ENCODE measurements at places on chromosomes 16 and 17.
A peak's percentile ranks its signal among the peaks of the same experiment; 100 is the strongest.

DNA sequence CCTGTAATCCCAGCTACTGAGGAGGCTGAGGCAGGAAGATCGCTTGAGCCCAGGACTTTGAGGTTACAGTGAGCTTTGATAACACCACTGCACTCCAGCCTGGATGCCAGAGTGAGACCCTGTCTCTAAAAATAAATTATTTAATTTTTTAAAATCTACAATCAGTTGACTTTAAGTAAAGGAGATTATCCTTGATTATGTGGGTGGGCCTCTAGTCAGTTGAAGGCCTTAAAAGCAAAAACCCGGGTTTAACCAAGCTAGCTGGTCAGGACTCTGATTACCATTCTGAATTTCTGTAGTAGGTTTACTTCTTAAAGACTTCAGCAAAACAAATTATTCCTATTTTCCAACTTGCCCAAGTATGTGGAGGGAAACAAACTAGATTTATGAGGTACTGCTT is 4.4 kb downstream of the RNF157 start:
- H3K27me3 ChIP-seq, result no peaks in the 10 kb centered on the region
- no peak overlapping the region for H3K4me3 ChIP-seq
- DNase-seq, result no peak
- H3K4me1 ChIP-seq, result peaks cover 19% of the 10 kb centered on the region

DNA sequence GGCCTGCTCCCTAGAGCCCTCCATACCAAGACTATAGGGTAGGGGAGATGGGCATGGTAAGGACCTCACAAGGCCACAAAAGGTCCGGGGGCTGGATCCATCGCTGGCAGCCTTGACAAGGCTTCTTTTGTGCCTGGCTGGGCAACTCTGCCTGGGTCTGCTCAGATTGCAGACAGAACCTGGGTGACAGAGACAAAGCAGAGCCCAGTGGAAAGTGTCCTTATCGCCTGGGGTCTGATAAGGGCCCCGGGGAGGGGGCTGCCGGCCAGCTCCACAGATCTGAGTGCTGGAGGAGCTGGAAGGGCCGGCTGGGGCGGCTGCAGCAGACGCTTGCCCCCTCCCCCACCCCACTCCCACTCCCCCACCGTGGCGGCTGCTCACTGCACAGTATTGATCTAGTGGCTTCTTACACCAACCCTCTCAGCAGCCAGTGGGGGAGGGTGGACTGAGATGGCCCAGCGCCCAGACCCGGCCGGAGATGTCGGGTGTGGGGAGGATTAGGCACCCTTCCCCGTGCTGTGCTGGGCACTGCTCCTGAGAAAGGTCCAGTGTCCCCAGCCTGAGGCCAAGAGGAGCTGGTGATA is 7.2 kb downstream of the MMP15 start:
- DNase-seq, result peak; percentile 20
- no peaks in the 10 kb centered on the region for H3K27me3 ChIP-seq
- no peak overlapping the region for H3K27ac ChIP-seq
- H3K36me3 ChIP-seq, result no peaks in the 10 kb centered on the region
- H3K4me1 ChIP-seq, result no peaks in the 10 kb centered on the region

DNA sequence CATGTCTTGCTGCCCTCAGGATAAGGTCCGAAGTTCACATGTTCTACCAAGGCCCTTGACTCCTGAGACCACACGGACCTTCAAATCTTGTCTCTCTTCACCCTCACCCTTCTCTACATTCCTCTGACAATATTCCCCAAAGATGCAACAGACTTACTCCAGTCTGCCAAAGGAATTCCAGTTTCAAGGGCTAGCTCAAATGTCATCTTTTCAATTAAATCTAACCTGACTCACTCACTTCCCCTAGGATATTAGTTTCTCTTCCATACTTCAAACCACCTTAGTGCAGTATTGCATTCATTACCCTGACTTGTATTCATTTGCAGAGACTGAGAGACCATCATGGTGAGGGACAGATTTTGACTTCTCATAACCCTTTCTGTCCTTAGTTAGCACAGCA is 59.6 kb upstream of the ADCY9 start:
- no peak overlapping the region for H3K27ac ChIP-seq
- H3K4me3 ChIP-seq, result no peak overlapping the region
- no peaks in the 10 kb centered on the region for H3K4me1 ChIP-seq
- H3K27me3 ChIP-seq, result no peaks in the 10 kb centered on the region

DNA sequence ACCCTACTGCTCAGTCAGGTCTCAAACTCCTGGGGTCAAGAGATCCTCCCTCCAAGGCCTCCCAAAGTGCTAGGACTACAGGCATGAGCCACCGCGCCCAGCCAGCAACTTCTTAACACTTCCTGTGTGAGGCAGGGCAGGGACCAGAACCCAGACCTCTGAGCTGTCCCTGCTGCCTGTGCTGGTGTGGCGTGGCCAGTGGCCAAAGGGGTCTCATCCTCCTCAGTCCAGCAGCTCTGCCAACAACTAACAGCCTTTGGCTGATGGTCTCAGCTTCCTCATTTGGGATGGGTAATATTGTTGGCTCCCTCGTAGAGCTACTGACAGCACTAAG is 1.4 kb upstream of the LLGL1 start:
- H3K36me3 ChIP-seq, result no peaks in the 10 kb centered on the region
- peaks cover 28% of the 10 kb centered on the region for H3K4me1 ChIP-seq
- no peaks in the 10 kb centered on the region for H3K27me3 ChIP-seq
- no peak for DNase-seq

DNA sequence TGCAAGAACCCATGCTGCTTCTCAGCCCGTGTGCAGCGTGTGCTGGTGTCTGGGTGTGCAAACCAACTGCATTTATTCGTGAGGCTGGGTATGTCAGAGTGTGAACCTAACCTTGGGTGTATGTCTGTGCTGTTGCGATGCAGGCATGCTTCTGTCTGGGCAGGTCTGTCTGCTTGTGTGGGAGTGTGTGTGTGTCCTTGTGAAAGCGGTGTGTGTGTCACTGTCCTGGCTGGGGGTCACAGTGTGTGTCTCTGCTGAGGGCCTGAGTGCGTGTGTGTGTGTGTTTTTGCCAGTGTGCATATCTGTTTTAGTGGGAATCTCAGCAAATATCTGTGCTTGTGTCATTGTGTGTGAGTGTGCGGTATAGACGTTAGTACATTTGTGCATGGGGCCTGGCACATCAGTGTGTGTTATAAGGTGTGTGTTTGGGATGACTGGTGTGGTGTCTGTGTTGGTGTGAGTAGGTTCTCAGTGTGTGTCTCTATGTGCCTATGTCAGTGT is 121.8 kb downstream of the CYLD start:
- no peaks in the 10 kb centered on the region for H3K36me3 ChIP-seq
- DNase-seq, result no peak
- H3K27me3 ChIP-seq, result no peaks in the 10 kb centered on the region

GRCh38 chr16:87931504-87931903 is 4.8 kb downstream of the CA5A start:
- H3K4me3 ChIP-seq, result no peak overlapping the region
- DNase-seq, result no peak
- H3K36me3 ChIP-seq, result no peaks in the 10 kb centered on the region
- no peak overlapping the region for H3K27ac ChIP-seq

DNA sequence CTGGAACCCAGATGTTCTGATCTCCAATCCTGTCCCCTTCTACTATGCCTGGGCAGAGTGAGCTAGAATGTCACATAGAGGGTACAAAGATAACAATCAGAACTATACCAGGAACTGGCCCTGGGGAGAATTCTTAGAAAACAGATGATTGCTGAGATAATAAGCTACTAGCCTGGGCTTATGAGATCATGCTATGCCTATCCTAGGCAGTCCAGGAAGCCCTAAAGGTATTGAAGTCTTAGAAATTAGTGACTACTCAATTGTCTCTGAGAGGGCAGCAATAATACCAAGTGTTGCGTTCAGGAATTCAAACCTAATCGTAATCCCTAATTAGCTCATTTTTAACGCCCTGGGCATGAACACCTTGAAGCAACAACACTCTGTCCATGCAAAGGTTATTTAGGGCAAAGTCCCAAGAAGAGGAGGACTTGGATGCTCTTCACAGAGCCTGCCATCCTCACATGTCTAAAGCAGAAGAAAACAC is 77.1 kb downstream of the MMD start:
- H3K4me1 ChIP-seq, result peaks cover 66% of the 10 kb centered on the region
- H3K36me3 ChIP-seq, result no peaks in the 10 kb centered on the region
- H3K27ac ChIP-seq, result peak overlapping the region; percentile 23
- no peaks in the 10 kb centered on the region for H3K27me3 ChIP-seq

DNA sequence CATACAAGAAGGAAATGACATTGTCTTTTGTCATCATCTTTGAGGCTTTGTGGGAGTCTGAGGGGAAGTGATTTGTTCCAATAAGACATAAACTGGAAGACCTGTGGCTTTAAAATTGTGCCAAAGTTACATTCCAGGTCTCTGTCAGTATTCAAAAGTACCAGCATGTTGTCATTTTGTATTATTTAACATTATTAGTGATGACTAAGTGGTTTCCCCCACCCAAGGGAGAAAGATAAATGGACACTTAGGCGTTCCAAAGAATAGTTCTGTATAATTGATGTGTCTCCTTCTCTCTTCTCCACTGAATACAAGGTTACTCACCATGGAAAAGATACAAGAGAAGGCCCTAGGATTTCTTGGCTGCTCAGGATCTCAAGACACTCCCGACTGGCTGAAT is 3.8 kb downstream of the CFAP97D1 start:
- DNase-seq, result no peak
- H3K27me3 ChIP-seq, result peaks cover 4% of the 10 kb centered on the region
- no peak overlapping the region for H3K27ac ChIP-seq
- peaks cover 6% of the 10 kb centered on the region for H3K4me1 ChIP-seq

- no peak for DNase-seq
- peaks cover 43% of the 10 kb centered on the region for H3K4me1 ChIP-seq
- H3K27me3 ChIP-seq, result no peaks in the 10 kb centered on the region
- H3K27ac ChIP-seq, result peak overlapping the region; percentile 82
- no peaks in the 10 kb centered on the region for H3K36me3 ChIP-seq
- peak overlapping the region; percentile 83 for H3K4me3 ChIP-seq
Observed at GRCh38 chr17:28950752-28951427, 428 bp downstream of the PHF12 start.

GRCh38 chr17:14831491-14831890 is 433.6 kb downstream of the PMP22 start:
- H3K36me3 ChIP-seq, result no peaks in the 10 kb centered on the region
- no peak overlapping the region for H3K27ac ChIP-seq
- no peaks in the 10 kb centered on the region for H3K27me3 ChIP-seq
- no peak for DNase-seq

DNA sequence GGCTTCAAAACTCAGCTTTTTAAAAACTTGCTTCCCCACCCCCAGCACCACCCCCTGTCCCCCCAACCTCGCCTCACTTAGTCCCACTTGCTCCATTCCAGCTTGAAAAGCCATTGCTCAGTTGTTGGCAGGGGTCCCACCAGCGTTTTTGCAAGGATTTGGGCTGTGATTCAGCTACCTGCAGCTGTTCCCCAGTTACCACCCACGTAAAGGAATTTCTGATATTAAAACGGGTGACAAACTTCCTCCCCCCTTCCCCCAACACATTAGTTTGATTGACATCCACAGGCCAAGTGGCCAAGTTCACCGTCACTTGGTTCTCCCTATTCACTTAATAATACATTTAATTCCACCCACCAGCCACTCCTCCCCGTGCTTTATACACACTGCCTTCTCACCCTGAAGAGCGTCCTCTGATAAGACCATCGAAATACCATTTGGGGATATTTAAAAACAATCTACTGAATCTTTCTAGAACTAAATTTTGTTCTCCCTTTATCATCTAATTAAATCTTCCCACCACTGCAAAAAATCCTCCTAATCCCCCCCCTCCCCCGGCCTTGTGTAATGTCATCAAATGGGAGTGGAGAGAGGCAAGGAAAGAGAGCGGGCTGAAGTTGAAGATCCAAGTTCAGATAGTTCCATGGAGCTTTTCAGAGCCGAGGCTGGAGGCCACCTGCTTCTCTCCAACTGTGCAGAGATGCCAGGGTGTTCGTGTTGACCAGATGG is 55.1 kb downstream of the SOX9 start:
- no peaks in the 10 kb centered on the region for H3K4me1 ChIP-seq
- no peak overlapping the region for H3K27ac ChIP-seq
- no peaks in the 10 kb centered on the region for H3K27me3 ChIP-seq
- no peak for DNase-seq
- no peaks in the 10 kb centered on the region for H3K36me3 ChIP-seq
- H3K4me3 ChIP-seq, result no peak overlapping the region

DNA sequence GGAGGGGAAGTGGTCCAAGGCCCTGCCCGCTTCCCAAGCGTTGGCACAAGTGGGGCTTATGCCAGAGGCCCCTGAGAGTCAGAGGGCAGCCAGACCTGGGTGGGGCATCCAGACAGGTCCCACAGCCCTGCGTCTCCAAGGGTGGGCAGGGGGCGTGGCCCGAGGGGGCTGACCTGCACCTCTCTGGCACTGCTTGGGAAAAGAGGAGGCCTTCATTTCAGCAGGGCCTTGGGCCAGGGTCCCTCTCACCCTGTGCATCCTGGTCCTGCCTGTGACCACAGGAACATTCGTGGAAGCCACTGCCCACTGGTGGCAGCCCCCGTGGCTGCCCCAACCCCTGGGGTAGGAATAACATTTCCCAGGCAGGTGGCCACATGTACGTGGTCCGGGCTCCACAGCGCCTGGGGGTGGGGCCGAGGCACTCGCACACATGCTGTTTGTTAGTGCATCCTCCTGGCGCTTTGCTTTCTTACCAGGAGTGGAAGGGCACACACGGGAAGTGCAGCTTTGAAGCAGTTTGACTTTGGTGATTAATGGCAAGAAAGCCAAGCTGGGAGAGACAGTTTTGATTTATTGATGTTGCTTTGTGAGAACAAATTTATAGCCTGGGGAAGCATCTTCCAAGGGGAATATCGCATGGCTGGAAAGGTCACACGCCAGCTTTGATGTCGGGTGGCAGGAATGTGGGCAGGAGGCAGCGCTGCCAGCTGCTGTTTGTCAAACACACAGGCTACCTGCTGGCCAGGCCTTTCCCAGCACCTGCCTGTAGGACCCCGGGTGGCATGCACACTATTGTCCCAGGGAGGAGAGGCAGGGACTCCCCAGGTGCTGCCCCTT is 4.3 kb downstream of the CENPX start:
- no peak overlapping the region for H3K27ac ChIP-seq
- H3K36me3 ChIP-seq, result no peaks in the 10 kb centered on the region
- peaks cover 19% of the 10 kb centered on the region for H3K4me1 ChIP-seq
- H3K27me3 ChIP-seq, result no peaks in the 10 kb centered on the region
- H3K4me3 ChIP-seq, result no peak overlapping the region
- no peak for DNase-seq

DNA sequence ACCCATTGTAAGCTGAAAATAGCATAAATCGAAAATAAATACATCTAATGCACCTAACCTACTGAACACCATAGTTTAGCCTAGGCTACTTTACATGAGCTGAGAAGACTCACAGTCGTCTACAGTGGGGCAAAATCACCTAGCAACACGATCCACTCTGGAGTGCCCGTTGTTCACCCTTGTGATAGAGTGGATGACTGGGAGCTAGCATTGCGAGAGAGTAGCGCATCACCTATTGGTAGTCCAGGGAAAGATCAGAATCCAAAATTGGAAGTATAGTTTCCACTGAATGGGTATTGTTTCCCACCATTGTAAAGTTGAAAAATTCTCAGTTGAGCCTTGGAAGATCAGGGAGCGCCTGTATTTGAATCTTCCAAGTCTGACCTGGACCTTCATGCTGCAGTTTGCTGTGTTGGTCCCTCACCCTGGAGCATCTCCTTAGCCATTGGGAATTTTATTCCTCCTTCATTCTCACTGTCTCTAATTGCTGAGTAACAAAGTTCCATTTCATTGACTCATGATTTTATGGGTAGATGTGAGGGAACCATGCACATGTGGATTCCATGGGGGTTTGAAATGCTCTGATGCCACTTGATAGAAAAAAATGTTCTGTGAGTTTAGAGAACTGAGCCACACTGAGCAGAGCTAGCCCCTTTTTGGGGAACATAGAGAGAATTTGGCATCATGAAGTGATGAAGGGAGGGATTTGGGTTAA is 19.6 kb downstream of the AKAP1 start:
- H3K27ac ChIP-seq, result no peak overlapping the region
- peaks cover 5% of the 10 kb centered on the region for H3K4me1 ChIP-seq
- H3K27me3 ChIP-seq, result no peaks in the 10 kb centered on the region
- peaks cover 6% of the 10 kb centered on the region for H3K36me3 ChIP-seq

All from CD4-positive, alpha-beta memory T cell (primary cell).